ENCODE measurements at places on chromosomes 6 and 20.

DNA sequence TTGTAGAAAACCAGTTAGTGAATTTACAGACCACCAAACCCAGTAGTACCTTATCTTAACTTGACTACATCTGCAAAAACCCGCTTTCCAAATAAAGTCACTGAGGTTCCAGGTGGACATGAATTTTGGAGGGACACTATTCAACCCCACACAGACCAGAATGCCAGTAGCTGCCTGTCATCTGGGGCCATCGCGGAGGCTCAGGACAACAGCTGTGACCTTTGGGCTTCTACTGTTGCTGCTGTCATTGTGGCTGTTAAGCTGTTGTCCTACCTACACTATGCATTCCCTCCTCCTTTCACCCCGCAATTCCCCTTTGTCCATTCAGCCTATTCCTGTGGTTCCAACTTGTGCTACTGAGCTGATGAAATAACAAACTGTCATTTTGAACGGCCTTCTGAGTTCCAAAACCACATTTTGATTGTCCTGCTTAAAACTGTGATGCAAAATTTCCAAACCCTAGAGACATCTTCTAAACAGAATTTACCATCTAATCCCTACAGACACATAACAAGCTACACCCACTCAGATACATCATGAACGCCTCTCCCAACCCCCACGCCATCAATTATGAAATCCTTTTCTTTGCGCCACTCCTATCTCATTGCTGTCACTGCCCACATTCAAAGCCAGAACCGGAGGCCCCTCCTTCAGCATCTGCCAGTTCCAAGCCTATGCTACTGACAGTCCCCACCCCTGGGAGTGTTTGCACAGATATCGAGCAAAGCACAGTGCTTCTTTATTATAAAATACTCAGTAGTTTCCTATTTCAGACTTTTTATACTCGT is 125.0 kb downstream of the C6orf118 start:
- no peak for DNase-seq

- DNase-seq, result no peak
These were observed 32.1 kb upstream of the SIRPG start for GRCh38 chr20:1689721-1690120.

DNA sequence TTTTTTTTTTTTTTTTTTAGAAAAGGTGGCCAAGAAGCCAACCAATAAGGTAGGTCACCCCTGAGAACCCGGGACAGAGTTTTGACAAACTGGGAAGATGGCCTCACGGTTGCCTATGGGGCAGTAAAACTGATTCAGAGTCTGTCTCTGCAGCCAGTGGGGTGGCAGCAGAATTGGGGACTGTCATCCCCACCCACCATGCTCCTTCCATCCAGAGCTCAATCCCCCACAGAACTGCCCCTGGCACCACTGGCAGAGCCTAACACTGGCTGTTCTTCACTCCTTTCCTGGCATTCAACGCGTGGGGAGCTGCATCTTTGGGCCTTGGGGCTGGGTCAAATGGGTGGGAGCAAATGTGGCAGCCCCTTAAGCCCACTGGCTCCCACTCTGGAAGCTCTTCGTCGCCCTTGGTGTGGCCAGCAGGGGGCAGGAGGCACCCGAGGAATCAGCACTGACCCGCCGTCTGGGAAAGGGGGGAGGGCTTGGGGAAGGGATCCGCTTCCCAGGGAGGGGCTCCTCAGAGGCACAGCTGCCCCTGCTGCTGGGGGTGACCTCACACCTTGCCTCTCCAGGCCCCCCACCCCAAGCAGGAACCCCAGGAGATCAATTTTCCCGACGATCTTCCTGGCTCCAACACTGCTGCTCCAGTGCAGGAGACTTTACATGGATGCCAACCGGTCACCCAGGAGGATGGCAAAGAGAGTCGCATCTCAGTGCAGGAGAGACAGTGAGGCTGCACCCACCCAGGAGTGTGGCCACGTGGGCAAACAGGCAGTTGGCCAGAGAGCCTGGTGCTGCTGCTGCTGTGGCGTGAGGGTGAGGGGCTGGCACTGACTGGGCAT is 10.4 kb downstream of the CD40 start:
- DNase-seq, result no peak

DNA sequence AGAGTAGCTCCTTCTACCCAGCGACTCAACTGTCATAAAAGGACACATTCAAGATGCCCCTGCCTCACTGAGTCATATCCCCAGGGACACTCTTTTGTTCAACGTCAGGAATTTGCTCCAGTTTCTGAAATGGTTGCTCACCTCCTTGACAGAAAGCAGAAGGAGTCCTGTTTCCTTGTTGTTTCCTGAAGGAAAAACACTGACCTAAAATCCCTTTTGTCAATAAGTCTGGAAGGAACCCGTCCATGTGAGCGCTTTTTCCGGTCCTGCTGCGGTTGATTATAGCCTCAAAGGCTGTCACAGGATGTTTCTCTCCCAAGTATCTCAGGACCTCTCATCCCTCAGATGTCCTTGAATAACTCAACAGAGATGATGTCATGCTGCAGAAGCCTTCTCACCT is 113.6 kb upstream of the PLEKHG1 start:
- DNase-seq, result no peak

GRCh38 chr6:27795697-27796494 is 116.3 kb downstream of the OR2B2 start:
- peak; percentile 69 for DNase-seq

DNA sequence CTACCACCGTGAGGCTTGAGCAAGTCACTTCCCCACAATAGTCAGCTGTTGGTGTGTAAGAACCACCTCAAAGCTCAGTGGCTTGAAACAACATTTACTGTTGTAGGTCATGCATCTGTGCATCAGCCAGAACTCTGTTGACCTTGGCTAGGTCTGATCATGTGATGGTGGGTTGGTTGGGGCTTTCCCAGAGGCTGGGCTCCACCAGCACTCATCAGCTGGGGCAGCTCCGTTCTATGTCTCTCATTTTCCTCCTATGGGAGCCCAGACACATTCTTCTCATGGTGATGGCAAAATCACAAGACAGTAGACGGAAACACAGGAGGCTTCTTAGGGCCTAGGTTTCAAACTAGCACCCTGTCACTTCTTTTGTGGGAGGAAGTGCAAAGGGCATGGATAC is 42.8 kb upstream of the PSMF1 start:
- DNase-seq, result no peak

DNA sequence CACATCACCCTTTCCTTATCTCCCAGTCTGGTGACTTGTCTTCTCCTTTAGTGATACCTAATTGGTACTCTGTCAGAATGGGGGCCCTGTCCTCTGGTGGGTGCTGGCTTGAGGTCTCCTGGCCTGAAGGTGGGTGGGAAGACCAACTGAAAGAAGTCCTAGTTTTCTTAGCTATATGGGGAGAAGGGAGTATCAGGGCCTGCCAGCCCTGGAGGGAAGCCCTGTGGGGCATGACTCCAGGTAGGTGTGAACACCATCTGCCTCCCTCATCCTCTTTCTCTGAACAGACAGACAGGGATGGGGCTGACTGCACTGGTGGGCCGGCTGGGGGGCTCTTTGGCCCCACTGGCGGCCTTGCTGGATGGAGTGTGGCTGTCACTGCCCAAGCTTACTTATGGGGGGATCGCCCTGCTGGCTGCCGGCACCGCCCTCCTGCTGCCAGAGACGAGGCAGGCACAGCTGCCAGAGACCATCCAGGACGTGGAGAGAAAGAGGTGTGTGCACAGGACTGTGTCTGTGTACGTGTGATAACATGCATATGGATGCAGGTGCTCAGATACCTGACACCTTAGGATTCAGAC is 4.8 kb downstream of the CRIP3 start:
- DNase-seq, result no peak

GRCh38 chr6:79184641-79185040 is 49.8 kb downstream of the HMGN3 start:
- no peak for DNase-seq

DNA sequence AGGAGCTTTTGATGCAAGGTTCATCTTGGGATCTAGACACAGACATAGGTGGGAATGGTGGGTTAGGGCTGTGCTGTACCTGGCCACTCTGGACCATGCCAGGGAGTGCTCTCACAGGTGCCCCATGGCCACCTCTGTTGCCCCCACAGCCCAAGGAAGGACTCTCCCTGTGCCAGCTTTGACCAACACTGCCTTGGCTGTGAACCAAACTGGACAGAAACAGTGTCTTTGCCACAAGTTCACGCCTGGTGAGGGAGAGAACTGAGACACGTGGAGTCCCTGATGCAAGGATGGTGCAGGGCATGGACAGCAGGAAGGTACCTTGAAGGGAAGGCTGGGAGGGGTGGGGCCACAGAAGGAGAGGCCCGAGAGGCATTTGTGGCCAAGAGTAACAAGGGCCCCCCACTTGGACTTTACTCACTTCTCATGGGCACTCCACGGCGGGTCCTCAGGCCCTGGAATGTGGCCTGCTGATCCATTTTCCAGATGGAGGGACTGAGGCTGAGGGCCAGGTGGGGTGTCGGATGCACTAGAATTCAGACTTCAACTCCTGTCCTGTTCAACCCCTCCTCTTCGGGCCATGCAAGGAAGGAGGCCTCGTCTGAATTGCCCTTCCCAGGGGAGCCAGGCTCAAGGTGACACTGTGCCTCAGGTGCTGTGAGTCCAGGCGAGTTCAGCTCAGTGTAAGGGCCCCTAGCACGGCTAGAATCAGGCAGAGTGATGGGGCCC is 103.3 kb downstream of the YTHDF1 start:
- DNase-seq, result no peak

DNA sequence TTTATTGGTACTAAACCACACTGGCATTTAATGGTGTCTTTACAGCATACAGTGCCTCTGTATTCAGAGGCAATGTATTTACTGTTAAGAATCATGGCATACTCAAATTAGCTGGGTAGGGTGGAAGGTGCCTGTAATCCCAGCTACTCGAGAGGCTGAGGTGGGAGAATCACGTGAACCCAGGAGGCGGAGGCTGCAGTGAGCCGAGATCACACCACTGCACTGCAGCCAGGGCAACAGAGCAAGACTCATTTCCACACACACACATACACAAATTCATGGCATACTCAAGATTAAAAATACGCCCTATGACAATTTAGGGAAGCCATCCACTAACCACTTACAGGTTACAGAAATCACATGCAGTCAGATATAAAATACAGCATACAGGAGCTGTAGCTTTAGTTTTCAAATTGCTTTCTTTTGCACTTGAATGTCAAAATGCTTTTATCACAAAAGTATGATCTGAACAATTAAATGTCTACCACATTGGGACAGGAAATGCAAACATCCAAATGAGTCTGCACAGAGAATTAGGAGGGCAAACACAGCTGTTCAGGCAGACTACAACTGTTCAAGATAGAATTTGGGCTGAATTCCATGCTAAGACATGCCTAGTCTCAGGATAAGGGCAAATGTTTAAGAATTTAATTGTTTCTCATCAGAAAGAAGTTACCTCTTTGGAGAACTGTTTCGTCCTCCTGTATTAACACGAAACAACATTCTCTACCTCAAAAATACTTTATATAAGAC is 36.4 kb downstream of the CSNK2A1 start:
- DNase-seq, result no peak

DNA sequence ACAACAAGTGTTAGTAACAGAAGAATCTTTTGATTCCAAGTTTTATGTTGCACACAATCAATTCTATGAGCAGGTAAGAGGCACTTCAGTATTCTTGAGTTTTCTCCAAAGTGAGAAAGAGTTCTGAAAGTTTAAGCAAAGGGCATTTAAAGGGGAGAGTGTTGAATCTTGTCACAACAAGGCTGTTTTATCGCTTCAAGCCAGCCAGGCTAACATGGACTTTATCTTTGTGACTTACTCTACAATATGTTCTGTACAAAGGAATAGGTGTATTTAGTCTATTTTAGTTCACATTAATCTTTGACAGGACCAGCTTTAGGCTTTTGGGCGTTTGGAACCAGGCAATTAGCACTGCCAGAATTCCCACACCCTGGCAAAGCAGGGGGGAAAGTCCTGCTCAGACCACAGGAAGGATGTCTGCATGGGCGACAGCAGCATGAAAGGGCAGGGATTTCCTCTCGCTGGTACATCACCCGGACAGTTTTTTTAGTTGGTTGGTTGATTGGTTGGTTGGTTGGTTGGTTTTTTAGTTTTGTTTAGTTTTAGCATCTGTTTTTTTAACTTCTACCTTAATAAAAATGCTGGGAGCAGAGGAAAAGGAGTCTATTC is 395.4 kb upstream of the SOX4 start:
- no peak for DNase-seq

DNA sequence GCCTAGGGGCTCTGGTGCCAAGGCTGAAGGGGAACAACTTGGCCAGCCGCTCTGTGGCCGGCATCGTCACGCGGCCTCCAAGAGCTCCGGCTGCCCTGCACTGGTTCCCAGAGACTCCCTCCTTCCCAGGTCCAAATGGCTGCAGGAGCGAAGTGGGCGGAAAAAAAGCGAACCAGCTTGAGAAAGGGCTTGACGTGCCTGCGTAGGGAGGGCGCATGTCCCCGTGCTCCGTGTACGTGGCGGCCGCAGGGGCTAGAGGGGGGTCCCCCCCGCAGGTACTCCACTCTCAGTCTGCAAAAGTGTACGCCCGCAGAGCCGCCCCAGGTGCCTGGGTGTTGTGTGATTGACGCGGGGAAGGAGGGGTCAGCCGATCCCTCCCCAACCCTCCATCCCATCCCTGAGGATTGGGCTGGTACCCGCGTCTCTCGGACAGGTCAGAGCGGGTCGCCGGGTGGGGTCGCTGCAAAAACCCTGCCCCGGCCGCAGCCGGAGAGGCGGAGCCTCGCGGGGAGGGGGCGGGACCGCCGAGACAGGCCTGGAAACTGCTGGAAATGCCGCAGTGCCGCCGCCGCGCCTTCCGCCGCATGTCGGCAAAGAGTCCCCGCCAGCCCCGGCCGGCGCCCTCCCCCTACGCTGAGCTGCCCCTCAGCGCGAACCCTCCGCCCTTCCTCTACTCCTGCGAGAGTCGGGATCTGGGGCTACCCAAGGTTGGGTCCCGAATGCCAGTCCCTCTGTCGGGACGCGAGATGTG is 814 bp upstream of the HSP90AB1 start:
- DNase-seq, result no peak

GRCh38 chr20:43541214-43541613 is 17.6 kb upstream of the SGK2 start:
- DNase-seq, result no peak

DNA sequence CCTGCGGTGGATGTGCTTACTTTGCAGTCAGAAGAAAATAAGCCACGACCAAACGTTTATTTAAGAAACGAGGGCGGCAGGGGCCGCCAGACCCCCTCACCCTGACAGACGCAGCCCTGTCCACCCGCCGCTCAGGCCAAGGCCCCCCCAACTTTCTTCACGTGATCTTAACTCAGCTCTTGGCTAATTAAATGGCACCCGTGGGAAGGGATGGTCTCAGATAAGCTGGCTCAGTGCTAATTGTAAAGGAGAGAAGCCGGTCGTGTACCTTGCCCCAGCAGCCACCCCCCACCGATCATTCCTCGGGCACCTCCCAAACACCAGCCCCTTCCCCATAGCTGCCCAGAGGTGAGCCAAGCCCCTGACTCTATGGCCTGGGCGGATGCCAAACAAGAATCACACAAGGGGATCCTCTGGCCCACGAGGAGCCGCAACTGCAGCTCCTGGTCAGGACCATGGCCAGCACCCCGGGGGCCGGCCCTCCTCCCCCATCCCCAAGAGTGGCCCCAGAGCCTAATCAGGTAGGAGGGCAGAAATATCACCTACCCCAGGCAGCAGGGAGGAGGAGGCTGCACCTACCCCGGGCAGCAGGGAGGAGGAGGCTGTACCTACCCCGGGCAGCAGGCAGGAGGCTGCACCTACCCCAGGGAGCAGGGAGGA is 11.2 kb downstream of the KCNQ2 start:
- no peak for DNase-seq

All from NCI-H2081 treated with DMSO at 0.1 percent for 48 hours (cell line).